ENCODE measurements at places on chromosomes 2 and 18.

- no peak for DNase-seq
These were observed 70.0 kb upstream of the ATP5MC3 start for GRCh38 chr2:175251425-175252041.

DNA sequence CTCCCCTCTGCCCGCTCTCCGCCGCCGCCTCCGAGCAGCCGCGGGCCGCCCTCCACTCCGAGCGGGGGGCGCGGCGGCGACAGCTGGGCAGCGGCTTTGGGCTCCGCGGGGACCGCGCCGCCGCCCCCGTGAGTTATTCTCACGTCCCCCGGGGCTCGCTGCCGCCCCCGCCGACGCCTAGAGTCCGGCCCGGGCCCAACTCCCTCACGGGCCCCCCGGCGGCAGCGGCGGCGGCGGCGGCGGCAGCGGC, 645 bp downstream of the MIB1 start:
- no peak for DNase-seq

DNA sequence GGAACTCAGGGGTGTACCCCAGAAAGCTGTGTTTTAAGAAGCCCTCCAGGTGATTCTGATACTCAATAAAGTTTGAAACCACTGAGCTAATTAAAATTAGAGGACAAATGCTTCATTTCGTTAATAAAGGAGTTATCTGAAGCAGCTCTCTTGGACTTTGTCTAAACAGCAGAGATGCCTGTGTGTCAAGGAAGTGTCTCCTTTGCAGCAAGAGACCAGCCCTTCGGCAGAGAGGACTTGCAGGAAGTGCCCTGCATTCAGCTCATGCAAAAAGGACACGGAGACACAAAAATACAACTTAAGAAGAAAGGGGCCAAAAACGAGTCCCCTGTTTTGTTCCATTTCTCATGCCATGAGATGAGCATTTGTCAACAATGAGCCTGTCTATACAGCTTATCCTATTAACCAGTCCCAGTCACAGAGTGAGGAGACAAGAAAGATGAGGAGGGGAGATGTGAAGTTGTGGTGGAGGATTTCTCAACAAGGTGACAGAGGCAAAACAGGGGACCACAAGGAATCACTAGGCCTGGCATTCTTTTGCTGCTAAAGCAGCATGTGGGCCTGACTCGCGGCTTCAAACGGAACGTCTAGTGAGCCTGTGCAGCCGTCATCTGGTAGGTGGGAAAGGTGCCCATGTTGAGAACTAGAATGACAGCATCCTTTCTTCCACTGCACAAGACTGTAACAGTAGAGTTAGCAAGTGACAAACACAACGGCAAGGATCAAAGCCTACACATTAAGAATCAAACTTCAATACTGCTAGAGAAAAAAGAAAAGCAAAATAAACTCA, 152.3 kb downstream of the ANTXR1 start:
- DNase-seq, result no peak

GRCh38 chr2:55033076-55033742, 17.0 kb downstream of the RTN4 start:
- DNase-seq, result no peak

DNA sequence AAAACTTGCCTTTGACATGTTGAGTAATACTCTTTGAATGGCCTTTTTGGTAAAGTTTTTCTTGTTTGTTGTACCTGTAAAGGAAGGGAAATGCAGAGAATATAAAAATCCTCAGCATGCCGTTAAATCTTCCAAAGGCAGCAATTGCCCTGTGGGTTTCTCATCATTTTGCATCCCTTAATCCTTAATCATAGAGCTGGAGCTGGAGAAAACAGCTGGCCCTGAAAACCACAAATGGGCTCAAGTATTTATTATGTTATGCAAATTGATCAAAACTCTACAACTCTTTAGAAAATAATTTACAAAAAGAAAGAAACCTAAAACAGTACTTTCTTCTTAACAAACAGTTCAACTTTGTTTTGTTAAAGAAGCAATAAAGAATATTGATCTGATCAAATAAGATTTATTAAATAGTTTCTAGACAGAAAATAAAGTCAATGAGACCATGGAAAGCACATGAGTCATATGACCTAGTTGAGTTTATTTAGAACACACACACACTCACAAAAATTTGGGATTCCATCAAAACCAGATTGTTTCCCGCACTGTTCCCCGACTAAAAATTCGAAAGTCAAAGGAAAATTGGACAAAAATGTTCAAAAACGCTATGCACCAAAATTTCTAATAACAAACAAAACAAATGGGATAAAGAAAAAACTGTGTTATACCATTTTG, 309.0 kb downstream of the GULP1 start:
- DNase-seq, result no peak
